ENCODE measurements at places on chromosomes 12 and 14.

GRCh38 chr14:50859296-50859624 lies 12.6 kb upstream of the ABHD12B start:
- no peak for DNase-seq

- no peak for DNase-seq
These were observed 4.9 kb downstream of the B4GALNT3 start for GRCh38 chr12:464484-465267.

DNA sequence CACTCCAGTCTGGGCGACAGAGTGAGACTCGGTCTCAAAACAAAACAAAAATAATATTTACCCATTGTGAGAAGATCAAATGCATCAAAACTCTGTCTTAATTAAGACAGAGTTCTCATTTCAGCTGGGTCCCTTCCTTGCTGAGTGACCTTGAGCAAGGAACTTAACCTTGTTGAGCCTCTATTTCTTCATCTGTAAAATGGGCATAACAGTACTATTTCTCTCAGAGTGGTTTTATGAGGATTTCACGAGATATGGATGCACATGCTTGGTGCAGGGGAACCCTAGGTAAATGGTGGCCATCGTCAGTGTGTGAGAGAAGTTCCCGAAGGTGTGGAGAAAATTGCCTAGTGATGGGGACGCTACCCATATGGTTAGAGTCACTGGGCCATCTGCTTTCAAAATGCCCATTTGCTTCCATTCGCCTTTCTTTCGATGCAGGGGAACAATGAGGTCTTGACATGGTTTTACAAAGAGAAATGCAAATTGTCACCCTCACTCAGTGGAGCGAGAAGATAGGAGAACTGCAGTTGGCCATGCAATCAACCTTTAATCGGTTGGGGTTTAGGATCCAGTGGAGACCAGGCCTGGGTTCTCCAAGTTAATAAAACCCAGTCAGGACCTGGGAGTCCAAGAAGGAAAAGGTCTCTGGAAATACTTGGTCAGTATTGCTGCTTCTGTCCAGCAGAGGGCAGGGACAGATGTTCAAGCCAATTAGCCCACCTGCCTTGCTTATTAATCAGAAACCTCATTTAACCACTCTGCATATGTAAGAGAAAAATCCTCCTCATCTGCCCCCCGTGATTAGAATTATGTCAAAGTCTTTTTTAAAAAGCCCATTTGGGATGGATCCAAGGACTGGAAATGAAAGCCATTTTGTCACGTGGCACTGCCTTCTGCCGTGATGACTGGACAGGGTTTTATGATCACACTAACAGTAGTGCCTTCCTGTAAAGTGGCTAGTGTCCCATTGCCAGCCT lies 37.2 kb downstream of the CFAP251 start:
- no peak for DNase-seq

GRCh38 chr12:89225808-89226411 lies 126.4 kb downstream of the DUSP6 start:
- no peak for DNase-seq

- DNase-seq: no peak
These were observed 58.6 kb upstream of the BCL11B start for GRCh38 chr14:99330316-99331240.

DNA sequence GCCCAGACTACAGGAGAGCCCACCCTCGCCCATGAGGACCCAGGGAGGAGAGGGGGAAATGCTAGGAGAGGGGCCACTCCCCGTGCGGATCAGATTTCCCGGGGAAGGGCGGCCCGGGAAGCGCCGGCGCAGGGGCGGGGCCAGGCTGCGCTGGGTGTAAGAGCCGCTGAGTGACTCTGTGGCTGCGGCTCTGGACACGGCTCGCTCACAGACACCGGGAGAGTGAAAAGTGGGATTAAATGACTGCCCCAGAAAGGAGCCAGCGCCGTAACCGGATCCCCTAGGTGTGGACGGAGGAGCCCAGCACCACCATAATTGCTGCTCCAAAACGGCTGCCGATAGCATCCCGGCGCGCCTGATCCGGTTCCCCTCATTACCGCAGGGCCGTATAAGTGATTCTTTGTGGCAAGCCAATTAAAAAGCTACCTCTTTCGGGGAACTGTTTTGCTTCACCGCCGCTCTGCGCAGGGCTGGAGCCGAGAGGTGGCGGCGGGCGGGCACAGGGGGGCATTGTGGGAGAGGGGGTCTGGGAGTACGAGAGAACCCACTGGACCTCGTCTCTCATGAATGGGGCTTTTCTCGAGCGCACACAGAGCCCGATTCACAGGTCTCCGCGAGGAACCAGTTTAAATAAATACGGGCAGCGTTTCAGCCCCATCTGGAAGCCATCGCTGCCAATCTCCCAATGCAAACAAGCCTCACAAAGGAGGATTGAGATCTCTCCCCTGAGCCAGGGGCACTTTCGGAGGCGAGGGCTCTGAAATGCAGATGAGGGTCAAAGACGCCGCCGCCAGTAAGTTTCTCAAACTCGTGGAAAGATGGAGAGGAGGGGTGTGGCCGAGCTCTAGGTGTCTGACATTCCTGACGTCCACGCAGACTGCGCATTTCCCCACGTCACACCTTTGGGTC lies 2.5 kb downstream of the COL2A1 start:
- no peak for DNase-seq

DNA sequence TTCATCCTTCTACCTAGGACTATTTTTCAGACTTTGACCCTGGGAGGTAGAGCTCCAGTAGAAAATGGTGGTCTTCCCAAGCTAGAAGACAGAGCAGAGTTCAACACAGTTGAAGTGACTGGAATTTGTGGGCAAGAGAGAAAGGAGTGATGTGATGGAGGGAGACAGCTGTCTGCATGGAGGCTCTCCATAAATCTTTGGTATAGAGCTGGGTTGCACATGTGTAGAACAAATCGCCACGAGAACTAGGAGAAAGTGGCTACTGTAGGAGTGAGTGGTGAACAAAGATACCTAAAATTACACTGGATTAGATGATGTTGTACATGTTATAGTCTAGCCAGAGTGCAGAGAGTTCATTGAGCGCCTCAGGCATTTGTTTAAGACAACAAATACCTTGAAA lies 14.5 kb downstream of the GPR135 start:
- DNase-seq: no peak

GRCh38 chr12:90099288-90099687 lies 390.6 kb upstream of the ATP2B1 start:
- no peak for DNase-seq

DNA sequence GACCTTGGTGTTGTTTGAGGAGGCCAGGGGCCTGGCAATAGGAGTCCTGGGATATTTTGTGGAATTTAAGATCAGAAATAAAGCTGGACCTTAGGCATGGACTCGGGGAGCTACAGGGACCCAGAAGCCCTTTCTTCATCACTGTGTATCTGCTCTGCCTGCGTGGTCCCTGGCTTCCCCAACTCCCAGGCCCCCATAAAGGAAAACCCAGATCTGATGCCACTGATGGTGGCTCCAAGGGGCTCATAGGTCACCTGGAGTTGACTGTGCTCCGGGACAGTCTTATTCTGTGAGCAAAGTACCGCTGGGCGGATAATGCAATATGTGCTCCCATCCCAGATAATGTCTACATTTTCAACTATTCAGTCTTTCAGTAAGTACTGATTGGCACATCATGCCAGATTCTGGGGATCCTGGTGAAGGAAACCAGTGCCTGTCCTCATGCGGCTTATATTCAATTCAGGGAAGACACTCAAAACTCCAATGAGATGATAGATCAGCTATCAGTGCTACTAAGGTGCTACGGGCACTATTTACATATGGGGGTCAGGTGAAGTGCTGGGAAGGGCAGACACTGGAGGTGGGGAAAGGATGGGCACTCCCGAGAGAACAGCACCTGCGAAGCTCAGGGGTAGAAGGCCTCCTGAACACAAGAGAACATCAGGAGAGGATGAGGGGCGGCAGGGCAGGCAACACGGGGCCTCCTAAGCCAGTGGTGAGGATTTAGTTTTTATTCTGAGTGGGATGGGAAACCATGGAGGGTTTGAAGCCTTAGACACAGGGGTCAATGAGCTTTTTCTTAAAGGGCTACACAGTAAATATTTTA lies 5.5 kb upstream of the SELPLG start:
- no peak for DNase-seq

- no peak for DNase-seq
These were observed 30.4 kb upstream of the FKBP4 start for GRCh38 chr12:2764398-2764797.

- DNase-seq: no peak
These were observed 47.1 kb downstream of the PLXNC1 start for GRCh38 chr12:94195483-94195882.

DNA sequence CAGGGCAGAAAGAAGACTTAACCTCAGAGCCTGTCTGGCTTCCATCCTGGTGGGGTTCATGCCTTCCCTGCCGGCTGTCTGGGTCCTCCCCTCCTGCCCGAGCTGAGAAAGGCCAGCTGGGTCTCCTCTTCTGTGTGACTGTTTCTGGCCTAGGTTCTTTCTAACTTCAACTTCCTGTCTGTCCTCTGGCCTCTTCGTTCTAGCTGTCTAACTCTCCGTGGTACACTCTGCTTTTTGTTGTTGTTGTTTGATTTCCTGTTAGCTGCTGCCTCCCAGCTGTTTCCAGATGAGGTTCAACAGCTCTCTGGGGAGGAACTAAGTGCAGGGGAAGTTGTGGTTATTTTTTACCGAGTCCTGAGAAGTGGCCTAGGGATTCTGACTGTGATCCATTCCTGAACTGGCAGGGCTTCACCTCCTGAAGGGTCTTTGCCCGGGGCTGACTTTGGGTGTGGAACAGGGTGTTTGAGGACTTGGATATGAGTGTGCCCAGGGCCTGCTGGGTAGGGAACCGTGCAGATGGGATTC lies 3.2 kb downstream of the MLXIP start:
- no peak for DNase-seq

DNA sequence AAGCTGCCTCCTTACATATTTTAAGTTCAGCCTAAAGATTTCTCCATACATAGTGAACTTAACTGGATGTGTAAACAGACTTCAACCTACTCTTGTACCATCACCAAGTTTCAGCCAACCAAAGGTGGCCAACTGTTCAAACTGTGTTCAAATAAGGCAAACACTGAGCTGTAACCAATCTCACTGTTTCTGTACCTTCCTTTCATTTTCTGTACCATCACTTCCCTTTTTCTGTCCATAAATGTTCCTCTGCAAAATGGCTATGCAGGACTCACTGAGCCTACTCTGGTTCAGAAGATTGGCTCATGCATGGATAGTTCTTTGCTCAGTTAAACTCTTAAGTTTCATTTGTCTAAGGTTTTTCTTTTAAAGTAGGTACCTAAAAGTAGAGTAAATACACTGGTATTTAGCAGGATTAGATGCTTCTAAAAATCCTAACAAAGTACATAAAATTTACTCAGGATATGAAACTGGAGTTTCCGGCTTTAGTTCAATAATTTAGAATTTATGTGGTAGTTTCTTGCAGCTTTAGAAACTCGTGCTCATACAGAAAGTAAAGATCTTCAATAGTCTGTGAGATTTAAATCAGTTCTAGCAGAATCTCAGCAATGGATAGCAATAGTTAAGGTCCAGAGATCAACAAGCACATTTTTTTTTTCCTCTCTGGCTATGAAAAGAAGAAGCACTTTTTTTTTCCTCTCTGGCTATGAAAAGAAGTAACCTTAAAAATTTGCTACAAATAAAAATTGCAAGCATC lies 282.0 kb upstream of the PPFIA2 start:
- DNase-seq: no peak

- no peak for DNase-seq
These were observed 71.5 kb downstream of the CCER1 start for GRCh38 chr12:90883456-90883855.

DNA sequence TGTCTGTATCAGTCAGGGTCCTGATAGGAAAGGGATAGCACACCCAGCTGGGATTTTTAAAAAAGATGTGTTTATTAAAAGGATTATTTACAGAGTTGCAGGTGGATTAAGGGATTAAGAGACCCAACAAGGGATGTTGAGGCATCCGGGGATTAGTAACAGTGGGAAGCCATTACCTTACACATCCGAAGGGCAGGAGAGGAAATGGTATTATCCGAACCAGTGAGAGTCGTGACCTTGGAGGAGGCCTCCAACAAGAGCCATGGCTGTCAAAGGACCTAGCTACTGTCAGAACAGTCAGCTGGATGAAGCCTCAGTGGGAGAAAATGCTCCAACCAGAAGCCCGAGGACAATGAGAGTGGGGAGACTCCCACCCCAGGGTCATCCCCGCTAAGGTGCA lies 146.3 kb upstream of the KRAS start:
- DNase-seq: no peak

GRCh38 chr12:1310653-1311052 lies 283.7 kb downstream of the FBXL14 start:
- no peak for DNase-seq

DNA sequence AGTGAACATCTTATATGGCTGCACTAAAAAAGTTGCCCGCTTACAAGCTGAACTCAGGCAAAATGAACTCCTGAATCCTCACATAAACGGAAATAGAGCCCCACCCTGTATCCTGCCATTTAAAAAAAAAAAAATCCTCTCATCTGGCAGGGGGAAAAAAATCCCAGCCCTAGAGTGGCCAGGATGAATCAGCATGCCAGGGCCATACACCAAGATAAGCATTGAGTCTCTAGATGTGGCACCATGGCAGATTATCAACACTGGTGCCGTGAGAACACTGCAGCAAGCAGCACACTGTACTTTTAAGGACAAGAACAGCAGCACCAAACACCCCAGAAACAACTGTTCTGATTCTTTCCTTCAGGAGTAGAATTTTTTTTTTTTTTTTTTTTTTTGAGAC lies 65.5 kb downstream of the RASSF3 start:
- DNase-seq: no peak

DNA sequence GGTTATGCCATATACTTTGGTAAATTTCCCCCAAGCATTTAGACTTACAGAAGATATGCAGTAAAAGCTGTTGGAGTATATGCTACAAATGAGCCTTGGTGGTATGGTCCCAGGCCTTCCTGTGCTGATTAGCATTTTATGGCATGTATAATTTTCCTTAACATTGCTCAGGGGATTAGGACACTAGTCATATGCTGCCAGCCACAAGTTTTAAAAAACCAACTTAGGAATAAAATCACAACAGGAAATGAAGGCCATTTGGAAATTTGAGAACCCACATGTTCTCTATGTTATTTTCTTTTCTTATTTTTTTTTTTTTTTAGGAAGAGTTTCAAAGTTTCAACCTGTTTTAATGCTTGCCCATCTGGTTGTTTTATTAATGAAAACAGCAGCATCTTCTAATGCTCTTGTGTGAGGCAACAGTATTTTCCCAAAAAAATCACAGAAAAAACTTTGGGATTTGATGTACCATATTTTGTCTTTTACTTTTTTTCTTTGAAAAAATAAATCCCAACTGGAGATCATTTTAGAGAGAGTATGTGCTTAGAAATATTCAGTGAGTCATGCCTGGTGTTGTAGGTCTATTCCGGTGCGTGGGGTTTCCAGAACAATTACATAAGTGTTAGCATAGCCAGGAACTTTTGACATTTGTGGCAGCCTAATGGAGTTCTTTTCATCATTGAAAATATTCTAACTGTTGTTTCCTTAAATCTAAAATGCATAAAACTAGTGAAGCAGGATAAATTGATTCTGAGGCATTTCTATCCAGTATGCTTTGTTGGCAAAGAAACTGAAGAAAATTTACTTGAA lies 21.7 kb upstream of the DUSP6 start:
- no peak for DNase-seq

GRCh38 chr12:31210541-31210940 lies 115.4 kb downstream of the SINHCAF start:
- DNase-seq: no peak

GRCh38 chr12:90243211-90243610 lies 534.6 kb upstream of the ATP2B1 start:
- DNase-seq: no peak

GRCh38 chr12:49920241-49920914 lies 16.7 kb upstream of the FAIM2 start:
- DNase-seq: no peak

- no peak for DNase-seq
These were observed 19.5 kb upstream of the TTC9 start for GRCh38 chr14:70622111-70622712.
